ENCODE measurements at places on chromosomes 1 and 21.

- DNase-seq = no peak
Observed at GRCh38 chr1:97094247-97094972, 372.8 kb downstream of the PTBP2 start.

- DNase-seq = no peak
Observed at GRCh38 chr21:38208118-38208517, 48.7 kb upstream of the KCNJ15 start.

DNA sequence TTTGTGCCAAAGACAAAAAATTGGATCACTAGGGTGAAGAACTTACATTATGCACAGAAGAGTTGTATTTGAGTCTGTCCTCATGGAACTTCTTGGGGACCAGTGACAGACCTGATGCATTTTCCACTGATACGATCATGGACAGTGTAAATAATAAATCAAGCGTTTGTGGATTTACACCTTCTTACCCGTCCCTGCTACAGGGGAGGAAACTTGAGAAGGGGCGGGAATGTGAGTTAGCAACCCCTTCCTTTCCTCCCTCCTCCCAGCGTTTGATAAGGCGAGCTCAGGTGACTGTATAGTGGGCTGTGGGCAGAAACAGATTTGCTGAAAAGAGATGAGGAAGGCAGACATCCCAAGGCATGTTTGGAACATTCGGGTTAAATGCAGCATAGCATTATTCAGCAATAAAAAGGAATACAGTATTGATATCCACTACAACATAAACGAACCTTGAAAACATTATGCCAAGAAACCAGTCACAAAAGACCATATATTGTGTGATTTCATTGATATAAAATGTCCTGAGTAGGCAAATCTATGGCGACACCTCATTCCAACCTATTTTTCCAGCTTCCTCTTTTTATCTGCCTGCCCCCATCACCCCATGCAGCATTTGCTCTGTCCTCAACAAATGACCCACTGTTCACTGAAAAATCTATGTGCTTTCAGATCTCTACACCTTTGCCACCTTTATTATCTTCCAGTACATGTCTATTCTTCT is 128.7 kb downstream of the ZZZ3 start:
- no peak for DNase-seq

DNA sequence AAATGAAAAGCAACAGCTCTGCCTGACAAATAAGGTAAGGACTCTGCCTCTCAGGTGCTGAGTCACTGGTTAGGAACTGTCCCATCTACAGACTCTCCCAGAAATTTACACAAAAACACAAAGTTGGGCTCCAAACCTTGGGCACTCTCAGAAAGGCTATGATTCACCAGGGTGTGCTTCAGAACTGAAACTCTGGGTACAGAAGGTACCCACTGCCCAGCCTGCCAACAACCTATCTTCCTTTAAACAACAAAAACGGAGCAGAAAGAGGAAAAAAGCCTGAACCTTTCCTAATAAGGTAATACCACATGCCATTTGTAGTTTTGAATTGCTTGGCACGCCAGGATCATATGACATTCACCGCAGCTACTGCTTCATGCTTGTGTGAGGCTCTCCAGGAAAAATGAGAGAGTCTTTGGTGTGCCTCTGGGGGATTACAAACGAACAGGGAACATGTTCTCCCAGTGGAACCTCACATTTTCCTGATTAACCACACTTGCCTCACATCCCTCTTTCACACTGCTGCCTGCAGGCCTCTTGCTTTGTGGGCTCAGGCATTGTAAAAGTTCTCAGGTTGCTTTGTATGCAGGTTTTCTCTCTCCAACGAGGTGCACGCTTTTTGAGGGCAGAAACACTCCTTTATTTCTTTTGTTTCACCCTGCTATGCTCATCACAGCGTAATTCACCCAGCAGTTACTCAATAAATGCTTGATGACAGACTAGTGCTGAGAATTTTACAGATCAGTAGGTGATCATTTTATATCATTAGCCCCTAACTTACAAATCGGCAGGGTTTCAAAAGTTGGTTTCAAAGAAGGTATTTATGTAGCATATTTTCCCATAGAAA is 65.1 kb downstream of the GADD45A start:
- no peak for DNase-seq

- DNase-seq = no peak
Observed at GRCh38 chr1:34924759-34925555, 4.5 kb downstream of the DLGAP3 start.

DNA sequence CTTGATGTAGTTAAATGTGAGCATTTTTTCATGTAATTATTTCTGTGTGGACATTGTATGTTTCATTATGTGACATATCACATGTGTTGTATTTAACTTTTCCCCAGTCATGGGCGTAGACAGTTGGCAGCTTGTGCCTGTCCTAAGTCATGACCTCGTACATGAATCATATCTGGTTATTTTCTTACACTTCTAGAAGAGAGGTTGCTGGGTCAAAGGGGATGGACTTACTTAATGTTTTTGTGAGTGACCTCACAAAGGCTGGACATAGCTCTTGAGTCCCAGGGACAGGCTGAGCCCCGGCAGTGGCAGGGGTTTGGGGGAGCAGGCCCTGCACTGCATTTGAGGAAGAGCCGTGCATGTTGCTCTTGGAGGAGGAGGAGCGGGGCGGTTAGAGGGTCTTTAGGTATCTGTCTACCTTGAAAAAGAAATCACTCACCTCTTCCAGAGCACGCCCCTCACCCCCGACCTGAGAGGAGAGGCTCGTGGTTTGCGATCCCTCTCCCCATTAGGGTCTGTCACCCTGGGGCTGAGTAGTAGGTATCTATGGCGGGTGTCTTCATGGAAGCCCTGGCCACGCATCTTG is 16.4 kb downstream of the IFNGR2 start:
- no peak for DNase-seq

DNA sequence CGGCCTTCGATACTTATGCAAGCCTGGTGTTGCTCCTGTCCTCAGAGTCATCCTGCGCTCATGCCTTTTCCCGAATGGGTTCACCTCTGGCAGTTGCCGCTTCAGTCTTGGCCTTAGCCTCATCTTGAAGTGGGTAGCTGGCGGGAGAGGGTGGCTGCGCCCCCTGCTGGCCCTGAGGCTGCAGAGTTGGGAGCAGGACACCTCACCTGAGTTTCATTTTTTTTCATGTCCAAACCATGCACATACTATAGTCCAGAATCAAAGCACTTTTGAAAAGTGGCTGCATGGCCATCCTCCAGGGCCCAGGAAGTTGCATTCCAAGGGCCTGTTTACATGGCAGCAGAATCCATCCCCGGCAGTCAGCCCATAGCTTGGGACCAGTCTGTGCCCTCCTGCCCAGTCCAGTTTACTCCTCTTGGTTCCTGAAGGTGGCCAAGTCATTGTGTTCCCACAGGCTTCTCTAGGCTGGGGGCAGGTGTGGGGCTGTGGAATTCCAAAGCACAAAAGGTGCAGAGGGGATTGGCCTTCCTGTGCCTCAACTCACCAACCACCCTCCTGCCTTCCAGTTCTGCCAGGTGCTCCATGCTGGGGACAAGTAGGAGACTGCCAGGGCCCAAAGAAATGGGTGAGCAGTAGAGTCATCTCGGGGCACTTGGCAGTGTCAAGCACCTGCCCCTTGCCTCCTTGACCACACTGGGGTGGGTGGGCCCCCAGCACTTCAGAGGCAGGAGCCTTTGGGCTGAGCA is 44.0 kb downstream of the YARS1 start:
- DNase-seq = peak; percentile 51

- no peak for DNase-seq
Observed at GRCh38 chr1:231319080-231319479, 18.6 kb downstream of the EXOC8 start.

DNA sequence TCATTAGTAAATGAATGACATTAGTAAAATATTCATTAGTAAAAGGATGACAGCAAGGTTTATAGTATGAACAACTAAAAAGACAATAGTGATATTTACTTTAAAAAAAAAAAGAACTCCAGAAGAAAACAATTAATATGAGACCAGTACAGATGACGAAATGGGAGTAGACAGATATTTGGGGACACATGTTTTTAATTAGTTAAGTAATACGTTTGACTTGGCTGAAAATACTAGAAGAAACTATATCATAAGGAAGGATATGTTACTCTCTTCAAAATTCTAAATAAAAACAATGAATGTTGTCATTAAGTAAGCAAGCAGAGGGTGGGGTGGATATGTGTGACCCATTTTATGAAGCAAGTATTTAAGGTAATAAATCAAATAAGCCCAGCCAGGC is 61.9 kb downstream of the GPATCH2 start:
- DNase-seq = no peak

DNA sequence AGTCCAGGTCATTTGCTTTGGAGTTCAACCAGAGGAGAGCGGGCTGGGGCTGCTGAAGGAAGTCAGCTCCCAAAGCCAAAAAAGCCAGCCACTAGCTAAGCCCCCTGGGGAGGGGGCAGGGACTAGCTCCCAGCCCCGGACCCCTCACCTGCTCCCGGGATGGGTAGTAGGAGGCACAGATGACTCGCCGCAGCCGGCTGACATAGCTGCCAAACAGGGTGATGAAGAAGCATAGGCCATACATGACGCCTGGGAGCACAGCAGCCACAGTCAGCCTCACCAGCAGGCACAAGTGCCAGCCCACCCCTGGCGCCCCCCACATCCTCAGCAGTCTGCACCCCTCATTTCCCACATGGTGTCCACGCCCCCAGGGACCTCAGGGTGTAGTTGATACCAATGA is 7.4 kb downstream of the DCST2 start:
- no peak for DNase-seq

DNA sequence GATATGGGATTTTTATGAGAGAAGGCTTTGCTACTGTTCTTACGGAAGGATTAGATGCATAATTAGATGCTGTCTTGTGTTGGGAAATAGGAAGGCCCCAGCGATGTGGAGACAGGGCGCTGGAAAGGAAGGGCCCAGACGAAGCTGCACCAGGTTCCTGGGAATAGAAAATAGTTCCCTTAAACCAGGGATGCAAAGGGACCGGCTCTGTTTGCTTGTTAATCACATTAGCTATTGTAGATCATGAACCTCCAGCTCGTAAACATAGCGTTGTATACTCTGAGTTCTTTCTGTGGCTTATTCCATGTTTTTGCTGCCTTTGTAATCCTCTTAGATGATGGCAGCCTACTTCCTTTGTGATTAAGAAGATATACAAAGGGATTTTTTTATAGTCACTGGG is 79.8 kb upstream of the COX20 start:
- no peak for DNase-seq

GRCh38 chr1:214192825-214193643 is 87.9 kb upstream of the SMYD2 start:
- no peak for DNase-seq

DNA sequence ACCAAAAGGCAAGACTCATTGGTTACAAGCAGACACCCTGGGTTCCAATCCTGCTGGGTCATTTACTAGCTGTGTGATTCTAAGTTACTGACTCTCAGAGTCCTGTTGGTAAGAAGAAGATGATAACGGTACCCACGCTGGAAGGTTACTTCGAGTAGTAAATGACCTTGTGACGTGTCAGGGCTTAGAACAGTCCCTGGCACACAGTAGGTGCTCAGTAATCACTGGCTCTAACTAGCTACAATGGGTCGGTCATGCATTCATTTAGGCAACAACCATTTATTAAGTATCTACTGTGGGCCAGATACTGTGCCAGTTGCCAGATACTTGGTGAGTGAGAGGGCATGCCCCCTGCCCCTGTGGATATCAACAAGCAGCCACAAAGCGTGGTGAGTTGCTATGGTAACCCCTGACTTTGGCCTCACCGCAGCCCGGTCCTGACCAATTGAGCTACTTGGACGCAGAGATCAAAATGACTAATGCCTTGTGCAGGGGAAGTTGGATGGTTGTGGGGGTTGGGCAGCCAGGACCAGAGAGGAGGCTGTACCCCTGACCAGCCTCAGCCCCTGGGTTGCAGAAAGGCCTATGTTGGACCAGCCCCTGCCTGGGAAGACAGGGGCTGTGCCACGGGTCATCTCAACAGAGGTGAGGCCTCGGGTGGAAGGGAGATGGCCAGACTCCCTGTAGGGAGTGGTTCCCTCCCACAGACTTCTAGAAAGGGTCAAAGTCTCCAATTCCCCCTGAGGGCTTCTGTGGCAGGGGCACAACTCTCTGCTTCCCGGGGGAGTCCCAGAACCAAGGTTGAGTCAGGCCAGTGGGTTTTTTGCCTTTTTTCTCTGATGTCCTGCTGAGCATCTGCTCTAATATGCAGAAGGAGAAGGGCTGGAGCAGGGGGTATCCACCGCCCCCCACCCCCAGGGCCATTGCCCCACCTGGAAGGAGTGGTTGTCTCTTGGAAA is 16.0 kb downstream of the DHRS3 start:
- DNase-seq = no peak

- no peak for DNase-seq
Observed at GRCh38 chr1:159302095-159302494, at the start of gene FCER1A. FCER1A (plus strand) TSS chr1:159302336; CDS start chr1:159302365, 29 bp downstream.

- DNase-seq = no peak
Observed at GRCh38 chr1:247387096-247387495, 28.9 kb upstream of the NLRP3 start.

All from activated gamma-delta T cell (primary cell).